ENCODE measurements at places on chromosomes 12 and 14.

DNA sequence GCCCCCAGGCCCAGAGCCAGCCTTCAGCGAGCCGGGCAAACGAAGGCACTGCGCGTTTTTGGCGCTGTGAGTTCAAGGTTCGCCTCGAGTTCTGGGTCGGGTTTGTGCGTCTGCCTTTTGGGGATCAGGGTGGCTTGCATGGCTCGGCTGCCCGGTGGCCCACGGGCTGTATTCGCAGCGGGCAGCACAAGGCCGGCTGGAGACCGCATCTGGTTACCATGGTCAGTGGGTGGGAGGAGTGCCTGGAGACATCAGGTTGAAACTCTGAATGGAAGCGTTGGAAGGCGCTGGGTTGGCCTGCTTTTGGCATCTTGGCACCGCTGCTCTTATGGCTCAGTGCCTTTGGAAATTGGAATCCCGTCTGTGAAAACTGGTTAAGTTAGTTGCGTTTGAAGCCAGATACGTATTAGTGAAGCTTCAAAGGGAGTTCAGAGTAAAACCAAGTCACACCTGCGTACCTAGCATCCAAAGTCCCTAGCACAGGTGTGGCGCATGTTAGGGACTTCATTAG, 50.9 kb downstream of the SNAPC1 start:
- no peak for DNase-seq

DNA sequence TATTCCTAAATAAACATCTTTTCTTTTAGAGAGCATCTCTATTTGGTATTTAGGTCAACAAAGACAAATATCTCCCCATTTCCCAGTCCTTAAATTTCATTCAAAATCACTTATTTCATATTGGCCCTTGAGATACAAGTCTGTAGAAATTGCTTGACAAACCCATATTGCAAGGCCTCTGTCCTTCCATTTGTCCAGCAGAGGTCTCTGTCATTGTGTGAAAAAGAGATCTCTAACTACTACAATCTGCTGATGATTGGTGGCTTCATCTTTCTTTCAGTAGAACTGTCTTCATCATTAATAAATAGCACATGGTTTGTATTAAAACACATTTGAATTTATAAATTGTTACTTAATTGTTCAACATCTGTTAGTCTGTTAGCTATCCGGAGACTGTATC, 252.6 kb downstream of the ACSS3 start:
- DNase-seq: no peak

DNA sequence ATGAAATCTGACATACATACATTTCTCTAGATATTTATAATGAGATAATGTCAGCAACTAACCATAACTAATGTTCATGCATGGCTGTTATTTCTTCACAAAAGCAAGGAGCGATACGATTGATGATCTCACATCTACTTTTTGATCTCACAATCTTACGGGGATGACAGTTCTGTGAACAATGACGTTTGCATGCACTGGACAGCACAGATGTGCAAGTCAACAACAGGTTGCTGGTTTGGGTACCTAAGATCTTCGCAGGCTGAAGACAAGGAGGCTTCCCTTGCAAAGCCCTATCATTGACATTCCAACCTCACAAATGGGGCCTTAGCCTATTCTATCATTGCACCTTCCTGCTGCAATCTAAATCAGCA, 53.6 kb downstream of the C12orf42 start:
- no peak for DNase-seq

DNA sequence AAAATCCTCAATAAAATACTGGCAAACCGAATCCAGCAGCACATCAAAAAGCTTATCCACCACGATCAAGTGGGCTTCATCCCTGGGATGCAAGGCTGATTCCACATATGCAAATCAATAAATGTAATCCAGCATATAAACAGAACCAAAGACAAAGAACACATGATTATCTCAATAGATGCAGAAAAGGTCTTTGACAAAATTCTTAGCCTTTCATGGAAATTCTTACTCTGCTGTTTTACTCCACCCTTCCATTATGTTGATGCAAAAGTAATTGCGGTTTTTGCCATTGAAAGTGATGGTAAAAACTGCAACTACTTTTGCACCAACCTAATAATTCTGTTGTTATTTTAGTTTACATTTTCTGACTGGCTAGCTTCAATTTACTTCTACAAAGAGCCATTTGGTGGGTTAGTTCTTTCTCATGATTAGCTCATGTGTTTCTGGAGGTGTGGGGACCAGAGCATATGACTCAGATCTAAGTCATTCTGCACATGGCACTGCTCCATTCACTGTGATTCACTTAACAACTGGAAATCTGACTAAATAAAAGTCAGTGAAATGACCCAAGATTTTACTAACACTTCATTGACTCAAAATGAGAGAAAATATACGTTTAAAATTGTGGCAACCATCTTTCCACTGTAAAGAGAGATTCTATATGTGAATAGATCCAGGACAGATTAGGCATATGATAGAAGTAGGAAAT, 99.9 kb downstream of the TMTC3 start:
- DNase-seq: no peak

DNA sequence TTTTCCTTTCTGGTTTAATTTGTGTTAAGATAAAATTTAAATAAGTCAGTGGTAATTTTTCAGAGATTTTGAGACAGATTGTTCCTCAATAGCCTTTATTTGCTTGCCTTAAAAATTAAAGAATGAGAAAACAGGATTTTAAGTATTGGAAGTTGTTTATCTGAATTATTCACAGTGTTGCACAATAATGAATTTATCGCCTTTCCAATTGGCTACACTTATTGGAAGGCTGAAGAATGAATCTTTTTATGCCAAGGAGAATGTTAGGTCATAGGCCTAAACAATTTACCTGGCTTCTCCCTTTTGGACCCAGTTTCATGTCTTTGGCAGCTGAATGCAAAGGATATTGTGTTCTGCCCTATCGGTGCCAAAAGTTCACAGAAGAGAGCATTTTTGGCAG, 250.2 kb downstream of the NPAS3 start:
- DNase-seq: no peak

- DNase-seq: no peak
Measured at GRCh38 chr14:43790681-43791080, 716.4 kb downstream of the FSCB start.

GRCh38 chr14:67562025-67562775, 29.1 kb downstream of the PLEKHH1 start:
- no peak for DNase-seq

DNA sequence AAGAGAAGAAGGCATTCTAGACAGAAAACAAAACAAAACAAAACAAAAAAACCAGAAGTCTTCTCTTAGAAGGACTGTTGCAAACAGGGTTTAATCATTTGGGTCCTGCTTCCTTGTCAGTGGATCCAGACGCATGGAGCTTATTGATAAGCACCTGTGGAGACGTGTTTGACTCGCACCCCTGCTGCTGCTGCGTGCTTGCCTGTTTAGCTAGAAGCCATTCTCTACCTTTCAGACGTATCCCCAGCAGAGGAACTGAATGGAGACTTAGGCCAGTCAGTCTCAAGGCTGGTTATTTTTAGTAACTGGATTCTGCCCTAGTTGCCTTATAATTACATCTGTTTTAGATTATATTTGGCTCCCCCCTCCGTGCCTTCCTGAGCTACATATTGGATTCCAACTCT, 186.1 kb upstream of the EEA1 start:
- DNase-seq: no peak

GRCh38 chr14:76289276-76289675, 86.7 kb upstream of the ESRRB start:
- no peak for DNase-seq

- DNase-seq: no peak
Measured at GRCh38 chr12:81570234-81570633, 188.9 kb downstream of the PPFIA2 start.

DNA sequence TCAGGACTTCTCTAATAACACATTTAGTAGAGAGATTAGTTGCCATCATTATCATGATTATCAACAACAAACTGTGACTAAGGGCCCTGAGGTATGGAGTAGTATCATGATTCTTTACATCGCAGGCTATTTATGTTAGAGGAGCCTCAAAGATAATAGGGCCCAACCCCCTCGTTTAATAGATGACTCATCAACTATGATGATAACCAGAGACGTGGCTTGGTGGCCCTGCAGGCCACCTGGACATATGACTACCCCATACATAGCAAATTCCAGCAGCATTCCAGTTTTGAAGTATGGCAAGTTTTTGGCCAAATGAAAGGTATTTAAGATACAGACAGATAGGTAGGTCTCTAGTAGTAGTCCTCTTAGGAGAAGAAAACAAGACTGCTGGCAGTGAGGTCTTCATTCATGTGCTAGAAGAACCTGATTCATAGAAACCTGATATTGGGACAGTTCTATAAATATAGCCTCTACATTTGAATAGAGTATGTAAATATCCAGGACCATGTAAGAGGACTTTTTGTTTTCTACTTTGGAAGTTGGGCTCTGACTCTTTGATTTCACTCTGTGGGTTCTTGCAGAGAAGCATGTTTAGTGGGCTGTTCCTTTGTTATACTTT, 5.6 kb downstream of the RIC8B start:
- DNase-seq: no peak

DNA sequence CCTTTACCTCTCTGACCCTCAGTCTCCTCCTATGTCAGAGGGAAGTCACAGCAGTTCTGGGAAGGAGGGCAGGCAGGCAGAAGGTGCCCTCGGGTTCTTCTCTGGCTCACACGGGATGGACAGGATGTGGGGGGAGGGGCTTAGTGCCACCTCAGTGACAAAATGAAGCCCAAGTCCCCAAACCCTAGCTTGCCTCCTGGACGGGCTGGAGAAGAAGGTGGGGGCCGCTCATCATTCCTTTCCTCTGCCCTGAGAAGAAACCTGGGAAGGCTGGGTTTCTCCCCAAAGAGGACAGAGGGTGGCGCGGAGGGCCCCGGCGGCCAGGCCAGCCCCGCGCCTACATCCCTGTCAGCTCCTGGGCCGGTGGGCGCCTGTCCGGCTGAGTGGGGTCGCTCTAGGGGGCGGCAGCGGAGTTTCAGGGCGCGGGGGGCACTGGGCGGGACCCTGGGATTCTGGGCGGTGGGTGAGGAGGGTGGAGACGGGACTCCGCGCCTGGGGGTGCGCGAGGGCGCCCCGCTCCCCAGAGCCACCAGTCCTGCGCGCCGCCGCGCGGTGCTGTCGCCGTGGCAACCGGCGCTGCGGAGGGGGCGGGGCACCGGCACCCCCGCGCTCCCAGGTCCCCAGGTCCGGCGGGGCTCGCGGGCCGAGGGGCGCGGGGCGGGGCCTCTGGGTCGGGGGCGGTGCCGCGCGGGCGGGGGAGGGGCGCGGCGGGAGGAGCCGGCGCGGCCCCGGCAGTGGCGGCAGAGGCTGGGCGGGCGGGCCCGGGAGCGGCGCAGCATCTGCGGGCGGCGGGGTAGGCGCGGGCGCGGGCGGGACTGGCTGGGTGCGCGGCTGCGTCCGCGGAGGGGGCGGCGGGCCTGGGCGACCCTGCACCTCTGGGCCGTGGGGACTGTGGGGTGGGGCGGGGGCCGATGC, at the start of gene TMEM121:
Gene TMEM121, plus strand, starts transcription at position 723 of the 915 bp plus-strand sequence. CDS start 2,252 bp downstream, outside the sequence.
- DNase-seq: no peak

- DNase-seq: no peak
Measured at GRCh38 chr12:127307528-127307927, 959.4 kb upstream of the TMEM132C start.

GRCh38 chr12:77999074-77999715, 168.5 kb downstream of the NAV3 start:
- no peak for DNase-seq

DNA sequence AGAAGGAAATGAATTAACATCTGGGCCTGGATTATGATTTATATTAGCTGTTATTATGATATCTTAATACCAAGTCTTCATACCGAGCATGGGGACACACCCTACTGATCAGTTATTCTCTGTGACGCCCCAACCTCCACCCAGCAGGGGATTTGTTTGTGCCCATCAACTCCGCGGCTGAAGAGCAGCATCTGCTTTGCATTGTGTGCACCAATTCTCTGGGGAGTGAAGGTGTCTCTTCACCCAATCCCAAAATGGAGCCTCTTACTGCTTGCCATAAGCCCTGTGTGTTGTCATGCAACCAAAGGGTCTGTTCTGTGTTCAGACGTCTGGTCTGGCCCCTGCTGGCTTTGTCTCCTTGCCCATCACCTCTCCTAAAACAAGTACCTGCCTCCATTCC, 25.4 kb downstream of the DHRS2 start:
- DNase-seq: no peak

GRCh38 chr14:99361596-99362215, 89.7 kb upstream of the BCL11B start:
- no peak for DNase-seq

DNA sequence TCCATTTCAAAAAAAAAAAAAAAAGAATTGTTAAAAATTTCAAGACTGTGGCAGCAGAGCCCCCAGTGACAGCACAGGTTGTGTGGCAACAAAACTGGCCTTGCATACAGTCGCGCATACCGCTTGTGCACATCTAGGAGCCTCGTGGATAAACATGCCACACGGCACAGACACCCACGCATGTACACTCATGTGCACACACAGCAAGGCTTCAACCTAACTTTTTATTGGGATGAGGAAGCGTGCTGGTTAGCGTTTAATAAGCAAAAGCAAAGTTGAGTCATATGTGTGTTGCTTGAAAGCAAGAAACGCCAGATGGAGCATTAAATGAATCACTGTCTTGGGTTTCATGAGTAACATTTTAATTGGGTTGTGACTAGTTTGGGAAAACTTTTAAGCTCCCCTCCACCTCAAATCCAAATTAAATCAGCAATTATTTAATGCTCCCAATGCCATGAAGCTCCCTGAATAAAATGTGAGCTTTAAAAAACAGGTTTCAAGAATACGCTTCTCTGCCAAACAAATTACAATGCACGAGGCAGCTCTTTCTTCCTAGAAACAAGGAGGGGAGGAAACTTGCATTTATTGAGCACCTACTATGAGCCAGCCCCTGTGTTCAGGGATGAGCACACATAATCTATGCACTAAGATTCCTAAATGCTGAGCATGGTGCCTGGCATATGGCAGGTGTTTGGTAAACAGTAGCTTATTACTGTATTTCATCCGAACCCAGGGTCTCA, 35.7 kb upstream of the EML1 start:
- no peak for DNase-seq

DNA sequence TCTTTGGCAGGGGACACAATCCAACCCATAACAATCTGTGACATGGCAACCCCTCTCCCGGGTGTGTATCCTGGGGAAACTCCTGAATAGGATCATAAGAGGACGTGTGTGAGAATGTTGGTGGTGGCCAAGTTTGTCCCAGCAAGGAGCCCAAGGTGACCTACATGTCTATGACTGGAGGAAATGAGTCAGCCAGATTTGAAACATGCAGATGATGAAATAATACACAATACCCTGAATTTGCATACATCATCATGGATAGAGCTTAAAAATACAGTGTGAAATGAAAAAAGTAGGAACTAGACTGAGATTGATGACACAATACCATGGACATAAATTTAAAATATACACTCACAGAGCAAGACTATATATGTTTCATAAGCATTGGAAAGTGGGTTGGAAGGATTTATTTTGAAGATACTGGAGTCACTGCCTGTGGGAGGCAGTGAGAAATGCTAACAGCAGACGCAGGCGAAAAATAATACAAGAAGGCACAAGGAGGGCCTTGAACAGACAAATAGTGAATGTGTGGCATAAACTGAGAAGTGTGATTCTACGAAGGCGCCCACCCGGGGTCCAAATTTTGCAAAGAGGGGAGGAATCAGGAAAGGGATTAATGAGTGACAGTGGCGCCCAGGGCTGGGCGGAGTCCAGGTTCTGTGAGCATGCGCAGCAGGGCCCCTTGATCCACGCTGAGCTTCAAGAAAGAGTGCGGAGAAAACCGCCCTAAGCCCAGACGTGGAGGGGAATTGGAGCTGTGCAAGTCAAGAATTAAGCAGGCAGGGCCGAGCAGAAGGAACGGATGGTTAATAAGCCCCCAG, 7.0 kb upstream of the MAP1LC3B2 start:
- no peak for DNase-seq
